Mesendoderm (in vitro differentiated cells): ENCODE measurements at places on chromosomes 5 and 9.

DNA sequence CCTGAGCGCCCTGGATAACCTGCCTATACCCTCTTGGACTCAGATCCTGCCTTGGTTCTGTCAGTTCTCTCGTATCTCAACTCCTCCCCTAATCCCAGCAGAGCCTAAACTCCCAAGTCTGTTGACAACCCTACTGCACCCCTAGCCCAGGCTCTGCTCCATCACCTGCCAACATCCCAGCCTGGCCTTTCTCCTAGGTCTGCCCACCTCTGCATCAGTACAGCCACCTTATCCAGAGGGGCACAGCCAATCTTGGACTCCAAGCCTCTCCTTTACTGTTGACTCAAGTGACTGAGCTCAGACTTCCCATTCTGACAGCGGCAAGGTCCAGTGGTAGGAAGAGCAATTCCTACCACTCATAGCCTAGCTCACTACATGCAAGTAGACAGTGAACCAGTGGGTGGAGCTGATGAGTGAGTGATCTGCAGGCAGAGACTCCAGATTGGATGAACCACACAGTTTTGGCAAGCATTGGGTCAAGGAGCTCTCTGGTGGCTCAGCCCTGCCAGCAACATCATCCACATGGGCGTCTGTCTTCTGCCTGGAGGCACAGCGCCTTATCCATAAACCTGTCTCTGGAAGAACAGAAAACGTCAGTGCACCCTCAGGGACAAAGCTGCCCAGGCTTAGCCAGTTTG is 26.5 kb downstream of the TRMO start:
- DNase-seq, result peak; percentile 86

GRCh38 chr9:78210841-78211301 is 25.0 kb upstream of the CEP78 start:
- DNase-seq, result no peak

DNA sequence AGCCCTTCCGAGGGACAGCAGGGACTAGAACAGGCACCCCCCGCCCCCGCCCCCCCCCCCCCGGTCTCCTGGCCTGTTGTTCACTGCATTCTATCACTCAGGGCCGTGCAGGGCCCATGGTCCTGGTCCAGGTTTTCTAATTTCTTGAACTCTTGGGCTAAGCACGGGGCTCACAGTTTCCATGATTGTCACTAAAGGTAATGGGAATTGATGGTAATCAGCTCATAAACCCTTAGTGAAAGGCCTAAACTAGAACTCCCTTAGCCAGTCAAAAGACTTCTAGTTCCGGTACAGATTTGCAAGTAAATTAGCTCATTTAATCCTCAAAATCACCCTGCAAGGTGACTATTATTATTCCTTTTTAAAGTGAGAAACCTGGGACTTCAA is 14.7 kb upstream of the PWWP2A start:
- peak; percentile 16 for DNase-seq

- DNase-seq, result no peak
These were observed 171.0 kb downstream of the DAB2IP start for GRCh38 chr9:121822093-121823085.
